ENCODE measurements at places on chromosomes 1 and 21.

DNA sequence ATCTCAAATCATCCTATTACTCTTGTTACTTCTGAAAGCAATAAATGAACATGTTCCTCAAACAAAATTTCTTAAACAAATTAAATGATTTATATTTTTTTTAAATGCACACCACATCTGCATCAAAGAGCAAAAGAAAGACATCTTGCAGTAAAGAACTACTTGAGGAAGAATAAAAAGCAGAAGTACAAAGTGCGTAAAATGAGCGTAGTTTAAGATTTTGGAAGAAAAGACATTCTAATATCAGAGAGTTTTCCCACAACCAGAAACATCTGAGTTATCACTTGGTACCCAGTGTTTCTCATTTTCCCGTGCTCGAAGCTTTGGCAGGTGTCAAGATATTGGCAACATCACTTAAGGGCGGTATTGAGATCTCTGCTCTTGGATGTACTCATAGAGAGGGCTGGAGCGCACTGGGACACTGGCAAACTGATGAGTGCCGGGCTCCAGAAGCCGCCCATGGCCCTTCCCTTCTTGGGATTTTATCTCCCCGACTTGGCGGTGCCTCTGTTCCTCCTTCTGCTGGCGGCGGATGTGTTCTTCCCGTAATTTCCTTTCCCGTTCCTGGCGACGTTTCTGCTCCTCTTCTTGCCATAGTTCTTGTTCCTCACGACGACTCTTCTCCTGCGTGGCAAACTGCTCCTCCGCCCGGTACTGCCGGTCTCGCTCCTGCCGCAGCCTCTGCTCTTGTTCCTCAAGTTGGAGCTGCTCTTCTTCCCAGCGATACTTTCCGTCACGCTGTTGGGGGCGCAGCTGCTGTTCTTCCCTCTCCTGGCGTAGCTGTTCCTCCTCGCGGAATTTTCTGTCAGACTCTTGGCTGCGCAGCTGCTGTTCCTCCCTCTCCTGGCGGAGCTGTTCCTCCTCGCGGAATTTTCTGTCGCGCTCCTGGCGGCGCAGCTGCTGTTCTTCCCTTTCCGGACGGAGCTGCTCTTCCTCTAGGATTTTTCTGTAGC is 7.9 kb downstream of the TCHH start:
- no peak for DNase-seq

DNA sequence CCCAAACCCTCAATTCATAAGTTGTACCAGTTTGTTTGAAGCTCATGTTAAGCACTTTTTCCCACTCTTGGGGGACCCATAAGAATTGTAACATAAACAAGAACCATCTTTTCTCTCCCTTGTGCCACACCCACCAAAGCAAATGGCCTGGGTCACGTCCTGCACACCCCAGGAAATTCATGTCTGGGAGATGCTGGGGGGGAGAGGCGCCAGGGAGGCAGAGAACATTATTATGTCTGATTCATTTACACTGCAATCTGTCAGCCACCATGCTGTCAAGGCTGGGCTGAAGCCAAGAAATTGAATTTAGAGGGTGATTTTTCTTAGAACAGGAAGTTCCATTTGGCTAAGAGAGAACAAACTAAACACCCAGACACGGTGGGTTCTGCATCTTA is 37.2 kb upstream of the IPO9 start:
- DNase-seq: no peak

DNA sequence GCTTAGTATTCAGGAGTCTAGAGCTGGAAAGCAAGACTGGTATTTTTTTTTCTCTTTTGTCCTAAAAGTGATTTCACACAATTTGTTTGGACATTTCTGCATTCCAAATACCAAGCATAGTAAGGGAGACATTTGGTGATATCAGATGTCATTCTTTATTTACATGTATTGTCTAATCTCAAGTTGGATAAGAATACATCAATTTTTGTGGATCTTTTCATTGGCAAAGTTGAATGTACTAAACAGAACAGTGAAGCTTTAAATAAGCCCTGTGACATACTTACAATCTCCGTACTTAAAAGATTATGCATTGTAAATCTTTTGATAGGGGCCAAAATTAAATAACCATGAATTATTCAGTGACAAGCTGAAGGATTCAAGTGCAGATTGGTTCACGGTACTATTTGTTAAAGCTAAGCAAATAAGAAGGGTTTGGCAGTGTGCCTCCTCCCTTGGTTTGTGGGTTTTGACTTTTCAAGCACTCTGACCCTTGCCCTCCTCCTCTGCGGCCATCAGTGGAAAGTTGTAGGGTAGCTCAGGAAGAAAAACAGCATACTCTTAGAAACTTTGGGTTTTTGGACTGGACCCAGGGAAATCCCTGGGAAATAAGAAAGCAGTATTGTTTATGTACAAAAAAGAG is 663.7 kb downstream of the ADGRL2 start:
- no peak for DNase-seq

GRCh38 chr1:230333590-230334446 is 92.3 kb downstream of the PGBD5 start:
- no peak for DNase-seq

- no peak for DNase-seq
Observed at GRCh38 chr1:183236158-183236725, 50.2 kb downstream of the LAMC2 start.

DNA sequence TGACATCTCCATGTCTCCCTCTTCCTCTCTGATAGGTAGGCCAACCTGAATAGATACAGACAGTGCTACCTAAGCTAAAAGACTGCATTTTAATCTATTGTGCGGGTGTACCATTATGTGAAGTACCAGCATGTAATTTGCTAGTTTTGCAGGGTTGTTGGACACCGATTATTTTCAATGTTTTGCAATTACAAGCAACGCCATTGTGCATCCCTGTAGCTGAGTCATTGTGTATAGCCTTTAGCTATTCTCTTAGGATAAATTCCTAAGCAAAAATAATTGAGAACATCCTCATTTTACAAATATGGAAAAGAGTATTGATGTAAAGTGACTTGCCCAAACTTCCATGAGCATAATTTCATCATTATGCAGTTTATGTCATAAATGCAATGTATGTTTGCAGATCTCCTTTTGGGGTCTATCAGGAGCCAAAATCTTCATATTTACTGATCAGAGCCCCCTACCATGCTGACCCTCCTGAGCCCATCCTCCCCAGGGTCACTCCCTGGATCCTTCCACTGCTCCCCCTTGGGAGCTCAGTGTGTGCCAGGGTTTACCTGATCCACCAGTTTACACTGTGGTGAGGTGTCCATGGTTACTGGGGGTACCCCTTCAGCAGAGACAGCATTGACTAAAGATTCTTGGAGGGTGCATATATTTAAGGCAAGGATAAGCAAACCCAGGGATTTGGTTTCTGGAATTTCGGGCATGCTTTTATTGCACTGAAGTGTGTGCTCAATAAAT is 80.6 kb downstream of the CCDC185 start:
- no peak for DNase-seq

- no peak for DNase-seq
Observed at GRCh38 chr1:89589515-89589914, 43.4 kb upstream of the LRRC8C start.

GRCh38 chr1:9671377-9672140 is 20.0 kb downstream of the PIK3CD start:
- no peak for DNase-seq

DNA sequence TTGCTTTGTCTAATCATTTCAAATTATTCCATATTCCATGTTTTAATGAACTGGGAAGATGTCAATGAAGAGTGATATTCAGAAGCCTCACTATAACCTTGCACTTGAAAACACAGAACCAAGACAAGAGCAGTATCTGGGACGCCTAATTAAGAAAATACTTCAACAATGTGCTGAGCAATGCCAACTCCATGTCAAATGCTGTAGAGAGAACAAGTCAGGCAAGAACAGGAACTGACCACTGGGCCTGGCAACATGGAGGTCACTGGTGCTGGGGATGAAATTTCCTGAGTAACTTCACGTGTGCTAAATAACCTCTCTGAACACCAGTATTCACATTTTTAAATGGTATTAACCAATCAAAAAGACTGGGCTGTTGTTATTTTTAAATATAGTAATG is 22.8 kb downstream of the HEATR1 start:
- no peak for DNase-seq

GRCh38 chr1:11823366-11824137 is 17.6 kb downstream of the CLCN6 start:
- no peak for DNase-seq

DNA sequence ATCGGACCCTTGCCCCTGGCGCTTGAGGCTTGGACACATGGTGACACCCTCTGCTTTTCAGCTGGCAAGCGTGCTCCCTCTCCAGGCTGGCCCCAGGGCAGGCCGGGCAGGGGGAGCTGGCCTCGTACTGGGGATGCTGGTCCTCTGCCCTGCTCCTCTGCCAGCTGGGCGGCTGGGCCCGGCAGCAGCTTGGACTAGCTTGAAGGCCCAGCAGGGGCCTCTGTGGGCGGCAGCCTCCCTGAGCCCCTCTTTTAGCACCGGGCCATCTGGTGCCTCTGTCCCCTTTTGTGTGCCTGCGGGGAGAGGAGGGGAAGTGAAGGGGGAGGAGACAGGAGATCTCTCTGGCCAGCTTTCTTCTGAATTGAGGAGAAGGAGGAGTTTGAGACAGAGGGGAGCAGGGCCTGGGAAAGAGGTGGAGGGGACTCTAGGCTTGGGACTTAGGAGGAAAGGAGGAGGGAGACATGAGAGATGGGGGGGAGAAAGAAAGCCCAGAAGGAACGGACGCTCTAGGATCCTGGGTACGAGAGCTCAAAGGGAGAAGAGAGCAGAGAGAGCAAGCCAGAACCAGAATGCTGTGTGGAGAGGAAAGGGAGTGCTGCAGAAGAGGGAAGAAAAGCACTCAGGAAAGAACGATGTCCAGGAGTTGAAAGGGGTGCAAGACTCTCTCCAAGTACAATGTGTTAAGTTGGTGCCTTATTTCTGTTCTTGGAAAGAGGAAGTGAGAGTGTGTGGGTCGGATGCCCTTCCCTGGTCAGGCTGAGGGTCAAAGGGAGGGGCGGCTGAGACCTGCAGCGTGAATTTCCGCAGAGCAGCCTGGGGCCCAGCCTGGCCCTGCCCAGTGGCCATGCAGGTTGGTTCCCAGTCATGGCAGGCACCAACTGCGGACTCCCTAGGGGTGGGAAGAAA is 40.3 kb downstream of the IER5 start:
- no peak for DNase-seq

DNA sequence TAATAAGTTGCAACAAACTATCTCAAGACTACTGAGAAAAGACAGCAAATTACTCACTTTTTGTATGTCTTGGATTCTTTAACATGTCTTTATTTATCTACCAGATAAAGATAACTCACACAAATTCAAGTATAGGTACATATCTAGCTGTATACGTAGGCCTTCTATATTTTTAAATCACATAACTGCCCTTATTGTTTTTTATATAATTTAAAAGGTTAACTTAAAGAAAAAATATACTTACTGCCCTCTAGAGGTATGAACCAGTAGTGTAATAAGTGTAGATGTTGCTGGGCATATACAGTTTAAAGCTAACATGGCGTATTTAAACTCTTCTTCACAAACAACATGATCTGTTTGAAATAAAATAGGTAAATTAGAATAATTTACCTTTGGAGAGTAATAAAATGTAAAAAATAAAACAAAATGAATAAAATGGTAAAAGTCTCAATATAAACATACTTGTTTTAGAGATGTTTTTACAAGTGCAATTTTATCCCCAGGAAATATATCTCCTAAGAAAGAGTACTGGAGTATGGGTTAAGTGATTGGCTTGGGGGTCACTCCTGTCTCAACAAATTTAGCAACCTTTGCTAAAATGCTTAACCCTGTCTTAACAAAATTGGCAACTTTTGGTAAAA is 235.2 kb downstream of the KCNT2 start:
- no peak for DNase-seq

DNA sequence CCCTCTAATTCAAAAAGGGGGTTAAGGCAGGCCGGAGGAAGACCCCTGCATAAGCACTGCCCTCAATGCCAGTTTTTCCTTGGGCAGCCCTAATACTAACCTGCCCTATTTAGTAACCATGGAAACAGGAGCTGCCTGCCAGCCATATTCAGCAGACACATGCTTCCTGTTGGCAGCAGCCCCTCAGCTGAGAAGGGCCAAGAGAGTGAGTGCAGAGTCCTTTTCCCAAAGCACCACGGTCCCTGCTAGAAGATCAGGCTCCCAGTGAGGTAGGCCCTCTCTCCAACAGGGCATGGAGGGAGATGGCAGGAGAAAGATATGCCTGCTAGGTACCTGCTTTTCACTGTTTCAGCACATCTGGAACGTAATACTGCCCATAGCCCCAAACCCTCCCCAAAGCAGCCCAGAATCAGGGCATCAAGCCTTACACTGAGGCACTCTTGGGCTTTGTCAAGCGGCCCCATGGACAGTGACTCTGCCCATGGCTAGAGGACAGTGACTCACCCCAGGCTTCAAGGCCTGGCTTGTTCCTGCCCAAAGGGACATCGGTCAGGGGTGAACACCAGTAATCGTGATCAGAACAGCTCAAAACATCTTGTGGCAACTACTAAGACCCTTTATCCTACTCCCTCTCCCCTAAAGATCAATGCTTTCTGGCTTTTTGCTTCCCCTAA is 64.5 kb downstream of the BCAR3 start:
- DNase-seq: no peak

GRCh38 chr1:72938408-72938807 is 656.1 kb upstream of the NEGR1 start:
- no peak for DNase-seq

DNA sequence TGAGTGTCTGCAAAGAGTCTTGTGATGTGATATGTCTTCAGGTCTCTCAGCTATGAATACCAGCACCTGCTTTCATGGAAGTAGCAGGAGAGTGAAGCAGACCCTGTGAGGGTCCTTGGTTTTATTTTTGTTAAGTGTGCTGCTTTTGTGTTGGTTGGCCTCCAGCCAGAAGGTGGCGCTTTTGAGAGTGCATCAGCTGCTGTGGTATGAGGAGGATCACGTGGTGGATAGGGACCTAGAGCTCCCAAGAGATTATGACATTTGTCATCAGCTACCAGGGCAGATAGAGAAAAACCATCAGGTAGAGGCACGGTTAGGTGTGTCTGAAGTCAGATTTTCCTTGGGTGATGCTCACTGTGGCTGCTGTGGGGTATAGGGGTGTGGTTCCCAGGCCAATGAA is 1232.1 kb downstream of the MRPL39 start:
- no peak for DNase-seq

DNA sequence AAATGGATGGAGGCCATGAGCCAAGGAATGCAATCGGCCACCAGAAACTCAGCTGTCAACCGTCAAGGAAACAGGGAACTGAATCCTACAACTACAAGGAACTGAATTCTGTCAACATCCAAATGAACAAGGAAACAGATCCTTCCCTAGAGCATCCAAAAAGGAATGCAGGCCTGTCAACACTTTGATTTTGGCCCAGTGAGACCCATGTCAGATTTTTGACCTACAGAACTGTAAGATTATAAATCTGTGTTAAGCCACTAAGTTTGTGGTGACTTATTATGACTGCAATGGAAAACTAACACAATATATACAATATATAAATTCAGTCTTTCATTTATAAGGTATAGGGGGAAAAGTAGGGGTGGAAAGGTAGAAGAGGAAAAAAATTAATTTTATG is 55.3 kb downstream of the SHCBP1L start:
- no peak for DNase-seq

- DNase-seq: peak; percentile 71
Observed at GRCh38 chr1:6127587-6128163, 52.4 kb downstream of the CHD5 start.

Measured in activated CD4-positive, alpha-beta T cell treated with anti-CD3 and anti-CD28 coated beads, Interleukin-2, amount 50 U/mL, for 1 hour (primary cell).